ENCODE measurements at places on chromosomes 5 and 9.

GRCh38 chr9:114280636-114281472, 42.0 kb upstream of the ORM1 start:
- no peak for DNase-seq

- DNase-seq = no peak
Observed at GRCh38 chr5:139678751-139679750, 30.9 kb downstream of the CXXC5 start.

GRCh38 chr9:26928902-26929495, 18.0 kb downstream of the PLAA start:
- DNase-seq = no peak

DNA sequence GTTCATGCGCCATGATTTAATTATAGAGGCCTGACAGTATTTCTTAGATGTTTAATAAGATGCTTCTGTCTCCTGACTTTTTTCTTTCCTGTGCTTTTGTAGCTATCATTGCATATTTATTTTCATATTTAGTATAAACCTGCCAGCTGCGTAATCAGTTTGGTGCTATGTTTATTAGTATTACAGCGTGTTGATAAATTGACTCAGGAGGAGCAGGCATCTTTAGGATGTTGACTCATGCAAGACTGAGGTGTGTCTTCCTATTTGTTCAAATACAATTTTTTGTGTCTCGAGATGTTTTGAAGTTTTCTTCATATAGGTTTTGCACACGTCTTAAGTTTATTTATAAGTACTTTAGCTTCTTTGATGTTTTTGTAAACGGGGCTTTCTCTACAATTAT, 35.9 kb upstream of the EXOC3 start:
- no peak for DNase-seq

- no peak for DNase-seq
Observed at GRCh38 chr9:69204849-69205248, 30.8 kb downstream of the TJP2 start.

- DNase-seq = no peak
Observed at GRCh38 chr5:60445427-60445826, 254.5 kb downstream of the DEPDC1B start.

DNA sequence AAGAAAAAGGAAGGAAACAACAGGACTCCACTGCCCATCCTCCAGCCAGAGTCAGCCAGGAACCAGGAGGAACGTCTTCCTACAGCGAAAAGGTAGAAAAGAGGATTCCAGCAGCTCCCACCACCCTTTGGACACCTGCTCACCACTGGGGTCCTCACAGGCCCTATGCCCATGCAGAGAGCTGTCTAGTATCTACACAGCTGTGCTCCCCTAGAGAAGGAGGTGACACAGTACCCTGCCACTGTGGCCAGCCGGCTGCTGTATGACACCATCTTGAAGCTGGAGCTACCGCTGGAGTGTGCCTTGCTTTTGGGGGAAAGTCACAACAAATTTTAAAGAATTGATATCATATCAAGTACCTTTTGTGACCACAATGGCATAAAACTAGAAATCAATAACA, 92.6 kb downstream of the GTF3C4 start:
- no peak for DNase-seq

GRCh38 chr5:98727686-98728085, 45.8 kb upstream of the RGMB start:
- no peak for DNase-seq

DNA sequence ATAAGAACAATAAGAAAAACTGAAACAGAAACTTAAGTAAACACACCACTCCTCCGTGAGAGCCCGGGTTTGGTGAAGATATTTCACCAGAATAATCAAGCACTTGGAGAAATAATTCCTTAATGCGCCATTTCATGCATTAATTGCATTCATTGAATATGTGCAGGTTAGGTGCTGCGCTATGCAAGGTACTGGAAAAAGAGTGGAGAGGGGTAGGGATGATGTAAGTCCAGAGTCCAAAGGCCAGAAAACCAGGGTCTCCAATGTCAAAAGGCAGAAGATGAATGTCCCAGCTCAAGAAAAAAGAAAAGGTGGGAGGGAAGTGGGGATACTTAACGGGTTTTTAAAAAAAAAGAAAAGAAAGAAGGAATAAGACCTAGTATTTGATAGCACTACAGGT, 669 bp upstream of the ZFP37 start:
- DNase-seq = no peak

DNA sequence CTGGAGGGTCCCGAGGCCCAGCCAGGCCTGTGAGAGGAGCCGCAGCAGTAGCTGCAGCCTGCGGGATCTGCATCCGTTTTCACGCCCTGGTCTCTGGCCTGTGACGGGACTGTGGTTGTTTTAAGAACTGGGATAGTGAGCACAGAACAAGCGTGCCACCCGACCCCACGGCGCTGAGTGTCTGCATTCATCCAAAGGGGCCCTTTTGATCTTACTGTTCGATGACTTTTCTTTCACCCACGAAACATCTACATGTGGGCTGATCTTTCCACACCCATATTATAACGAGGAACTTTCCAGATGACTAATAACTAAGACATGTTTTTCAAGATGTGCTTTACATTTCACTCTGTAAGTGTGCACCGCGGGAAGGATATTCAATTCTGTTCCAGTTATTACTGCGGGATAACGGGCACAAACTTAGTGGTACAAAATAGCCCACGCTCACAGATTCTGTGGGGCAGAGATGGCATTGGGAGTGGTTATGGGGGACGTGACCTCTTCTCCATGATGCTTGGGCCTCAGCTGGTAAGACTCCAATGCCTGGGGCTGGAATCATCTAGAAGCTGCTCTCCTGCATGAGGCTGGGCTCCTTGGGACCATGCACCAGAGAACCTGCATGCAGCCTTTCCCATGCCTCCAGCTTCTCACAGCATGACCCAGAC, 165.0 kb downstream of the SYK start:
- DNase-seq = no peak

- no peak for DNase-seq
Observed at GRCh38 chr5:59040804-59041201, 457.9 kb downstream of the RAB3C start.

Data from NT2/D1 (cell line).